ENCODE measurements at places on chromosomes 13 and 19.

GRCh38 chr13:41673640-41674039, 216.3 kb downstream of the RGCC start:
- no peak for DNase-seq

- DNase-seq: no peak
Observed at GRCh38 chr13:72463561-72463960, 263.9 kb downstream of the MZT1 start.

DNA sequence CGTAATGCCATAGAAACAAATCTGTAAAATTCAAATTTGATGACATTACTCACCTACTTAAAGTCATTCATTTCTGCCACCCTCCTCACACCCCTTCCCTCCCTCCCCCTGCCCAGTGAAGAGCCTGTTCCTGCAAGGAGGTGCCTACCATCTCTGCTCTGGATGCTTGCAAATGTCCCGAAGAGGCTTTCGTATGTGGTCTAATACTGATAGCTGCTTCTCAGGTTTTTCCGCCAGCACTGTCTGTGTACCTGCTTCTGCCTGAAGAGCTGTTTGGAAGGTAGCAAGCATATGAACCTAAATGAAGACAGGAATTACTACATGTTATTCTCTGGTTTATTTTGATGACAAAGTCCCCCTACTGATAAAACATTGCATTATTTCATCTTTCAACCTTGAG, 57.1 kb downstream of the GPALPP1 start:
- DNase-seq: no peak

- DNase-seq: no peak
Observed at GRCh38 chr19:46388311-46389095, 24.9 kb downstream of the CCDC8 start.

DNA sequence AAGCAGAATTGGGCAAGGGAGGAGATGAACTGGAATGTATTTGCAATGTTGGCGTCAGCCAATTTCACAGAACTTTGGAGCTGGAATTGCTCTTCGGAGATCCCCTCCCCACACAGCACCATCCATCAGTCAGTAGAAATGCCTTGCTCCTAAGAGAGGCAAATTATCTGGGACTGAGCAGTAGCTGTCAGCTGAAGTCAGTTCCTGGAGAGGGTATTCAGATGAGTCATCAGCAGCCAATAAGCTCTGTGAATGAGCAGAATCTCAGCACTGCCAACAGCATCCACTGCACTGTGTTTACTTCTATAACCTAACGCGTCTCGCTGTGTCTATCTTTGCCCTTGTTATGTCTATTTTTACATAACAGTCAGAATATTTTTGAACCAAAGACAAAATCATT, 213.7 kb downstream of the SLITRK5 start:
- DNase-seq: no peak

- DNase-seq: no peak
Observed at GRCh38 chr19:17554968-17555479, 425 bp upstream of the COLGALT1 start.

GRCh38 chr19:34500656-34501120, 19.1 kb downstream of the WTIP start:
- DNase-seq: no peak

- no peak for DNase-seq
Observed at GRCh38 chr13:97631158-97631557, 197.2 kb downstream of the RAP2A start.

GRCh38 chr19:45653634-45654033, 14.4 kb upstream of the GIPR start:
- DNase-seq: no peak

GRCh38 chr13:109743706-109744453, 42.5 kb downstream of the IRS2 start:
- DNase-seq: no peak

- no peak for DNase-seq
Observed at GRCh38 chr19:35084509-35084762, 31.2 kb upstream of the FXYD3 start.

- DNase-seq: no peak
Observed at GRCh38 chr19:6705931-6706632, 14.4 kb downstream of the C3 start.

DNA sequence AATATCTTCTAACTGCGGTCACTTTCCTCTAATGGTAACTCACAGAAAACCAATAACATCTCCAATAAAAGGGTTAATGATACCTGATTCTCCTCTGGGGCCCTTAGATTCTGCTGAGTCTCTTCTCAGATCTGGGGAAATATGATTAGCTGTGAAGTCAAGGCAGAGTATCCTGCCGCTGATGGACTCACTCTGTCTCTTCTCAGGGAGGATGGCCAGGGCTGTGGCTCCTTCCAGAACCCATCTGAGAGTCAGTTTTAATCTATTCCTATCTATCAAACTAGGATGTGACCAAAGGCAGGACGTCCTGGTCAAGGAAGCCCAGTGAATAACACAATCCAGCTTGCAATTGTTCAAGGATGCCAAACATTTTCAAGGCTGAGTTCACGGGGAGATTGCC, 109.8 kb downstream of the SLC10A2 start:
- DNase-seq: no peak

DNA sequence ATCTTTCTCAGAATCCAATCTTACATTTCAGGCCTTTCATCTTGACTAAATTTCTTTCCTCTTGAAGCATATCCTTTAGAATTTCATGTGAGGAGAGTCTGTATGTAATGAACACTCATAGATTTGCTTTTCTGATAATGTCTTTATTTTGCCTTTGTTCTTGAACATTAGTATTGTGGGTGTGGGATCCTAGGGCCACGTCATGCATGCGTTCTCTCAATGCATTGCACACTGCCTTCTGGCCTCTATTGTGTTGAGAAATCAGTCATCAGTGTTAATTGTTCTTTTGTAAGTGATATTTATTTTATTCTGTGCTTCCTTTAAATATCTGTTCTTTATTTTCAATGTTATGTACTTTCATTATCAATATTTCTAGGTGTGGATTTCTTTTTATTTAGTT, 364.9 kb downstream of the OXGR1 start:
- no peak for DNase-seq

DNA sequence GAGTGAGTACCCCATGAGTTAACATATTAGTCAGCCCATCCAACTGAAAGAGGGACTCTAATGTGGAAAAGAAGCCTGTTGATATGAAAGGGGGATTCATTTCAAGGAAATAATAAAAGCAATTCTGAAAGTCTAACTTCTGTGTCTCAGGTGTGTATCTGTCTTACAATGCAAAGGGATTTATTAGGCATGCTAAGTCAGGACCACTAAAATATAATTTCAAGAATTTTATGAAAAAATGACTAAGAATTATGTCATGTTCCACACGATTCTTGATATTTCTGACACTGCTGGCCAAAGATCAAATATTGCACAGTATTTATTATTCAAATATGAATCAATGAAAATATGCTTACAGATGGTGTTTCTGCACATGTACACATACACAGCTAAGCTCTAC, 130.8 kb downstream of the KLF12 start:
- no peak for DNase-seq

GRCh38 chr19:31570718-31571117, 221.5 kb upstream of the TSHZ3 start:
- DNase-seq: no peak

All from GM04503 (cell line).